Brain microvascular endothelial cell (primary cell): ENCODE measurements at places on chromosomes 11 and 22.
A peak's percentile ranks its signal among the peaks of the same experiment; 100 is the strongest.

DNA sequence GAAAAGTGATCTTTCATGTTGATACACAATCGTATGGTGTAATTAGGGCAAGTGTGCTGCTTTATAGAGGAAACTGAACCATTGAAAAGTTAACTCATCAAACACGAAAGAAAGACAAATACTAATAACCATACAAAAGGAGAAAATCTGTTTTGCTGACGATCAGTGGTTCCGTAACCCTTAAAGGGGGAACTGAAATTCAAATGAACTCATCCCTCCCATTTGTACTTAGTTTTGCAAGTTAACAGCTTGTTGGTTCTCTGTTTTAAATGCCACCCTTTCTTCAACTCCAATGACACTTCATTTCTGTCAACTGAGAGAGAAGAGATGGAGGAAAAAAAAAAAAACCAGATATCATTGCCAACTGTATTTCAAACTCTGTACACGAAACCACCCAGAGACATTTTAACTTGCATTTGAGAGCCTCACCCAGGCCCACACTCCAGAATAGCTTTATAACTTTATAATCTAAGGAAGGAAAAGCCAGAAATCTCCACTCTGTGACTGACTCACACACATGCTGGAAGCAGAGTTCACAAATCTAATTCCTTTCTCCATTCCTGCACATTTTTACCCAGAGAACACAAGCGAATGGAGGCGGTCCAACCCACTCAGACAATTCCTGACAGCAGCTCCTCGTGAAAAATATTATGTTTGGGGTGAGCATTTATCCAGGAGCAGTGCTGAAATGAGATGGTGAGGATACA, 17.4 kb upstream of the CSNK2A3 start:
- DNase-seq = no peak

DNA sequence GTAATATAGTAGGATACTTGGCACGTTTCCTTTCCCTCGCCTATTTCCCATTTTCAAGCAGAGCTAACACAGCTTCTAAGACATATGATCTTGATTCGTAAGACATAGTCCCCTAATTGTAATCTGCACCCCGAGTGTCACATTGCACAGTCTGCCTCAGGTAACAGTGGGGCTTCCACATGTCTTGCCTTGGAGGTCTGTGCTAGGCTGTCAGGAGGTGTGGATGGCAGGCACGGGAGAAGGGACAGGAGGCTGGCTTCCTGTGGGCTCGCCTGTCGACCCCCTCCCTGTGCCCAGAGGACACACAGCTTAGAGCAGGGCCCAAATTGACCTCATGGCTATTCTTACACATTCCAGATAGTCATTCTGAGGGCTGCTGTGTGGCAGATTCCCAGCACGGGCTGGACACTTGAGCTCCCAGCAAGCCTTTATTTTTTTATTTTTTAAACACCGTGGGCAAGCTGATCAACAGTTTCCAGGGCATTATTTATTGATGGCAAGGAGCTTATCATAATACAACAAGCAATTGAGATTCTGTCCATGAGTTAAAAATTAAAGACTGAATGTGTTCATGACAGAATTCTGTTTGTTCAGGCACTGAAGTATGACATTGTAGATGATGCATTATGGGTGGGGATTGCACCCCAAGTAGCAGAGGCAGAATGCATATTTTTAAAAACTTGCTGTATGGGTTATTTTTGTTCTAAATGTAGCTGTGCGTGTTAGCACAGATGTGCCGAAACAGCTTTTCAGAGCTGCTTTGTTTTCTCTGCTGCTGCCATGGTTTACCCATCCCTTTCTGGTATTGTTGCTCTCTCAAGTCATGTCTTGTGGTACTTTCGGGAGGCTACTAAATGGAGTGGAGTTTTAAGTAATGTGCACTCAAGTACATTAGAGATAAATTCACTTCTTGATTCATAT, 113.0 kb downstream of the ATXN10 start:
- DNase-seq = no peak

GRCh38 chr22:38289583-38290082, 16.8 kb upstream of the TMEM184B start:
- DNase-seq = no peak

GRCh38 chr11:117796872-117797529, at the start of gene DSCAML1:
TSS of gene DSCAML1 (minus strand) at chr11:117797216. CDS start at chr11:117797079, 137 bp downstream.
- DNase-seq = no peak

GRCh38 chr11:43359422-43359818, 700 bp downstream of the TTC17 start:
- peak; percentile 17 for DNase-seq

DNA sequence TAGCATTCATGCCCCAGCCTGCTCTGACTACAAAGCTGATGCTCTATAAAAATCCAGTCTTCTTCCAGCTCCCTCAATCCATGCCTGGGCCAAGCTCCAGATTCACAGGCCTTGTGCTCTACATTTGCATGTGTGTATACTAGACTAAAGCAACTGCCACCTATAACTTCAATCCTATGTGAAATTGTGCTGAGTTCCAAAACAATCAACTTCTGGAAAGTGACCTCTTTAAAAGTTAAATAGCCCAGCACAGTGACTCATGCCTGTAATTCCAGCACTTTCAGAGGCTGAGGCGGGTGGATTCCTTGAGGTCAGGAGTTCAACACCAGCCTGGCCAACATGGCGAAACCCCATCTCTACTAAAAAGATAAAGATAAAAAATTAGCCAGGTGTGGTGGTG, 114.3 kb upstream of the ZC3H12C start:
- no peak for DNase-seq

GRCh38 chr22:32318361-32318760, 39.3 kb upstream of the RFPL3 start:
- no peak for DNase-seq

GRCh38 chr11:31474083-31474482, 35.3 kb downstream of the IMMP1L start:
- no peak for DNase-seq

DNA sequence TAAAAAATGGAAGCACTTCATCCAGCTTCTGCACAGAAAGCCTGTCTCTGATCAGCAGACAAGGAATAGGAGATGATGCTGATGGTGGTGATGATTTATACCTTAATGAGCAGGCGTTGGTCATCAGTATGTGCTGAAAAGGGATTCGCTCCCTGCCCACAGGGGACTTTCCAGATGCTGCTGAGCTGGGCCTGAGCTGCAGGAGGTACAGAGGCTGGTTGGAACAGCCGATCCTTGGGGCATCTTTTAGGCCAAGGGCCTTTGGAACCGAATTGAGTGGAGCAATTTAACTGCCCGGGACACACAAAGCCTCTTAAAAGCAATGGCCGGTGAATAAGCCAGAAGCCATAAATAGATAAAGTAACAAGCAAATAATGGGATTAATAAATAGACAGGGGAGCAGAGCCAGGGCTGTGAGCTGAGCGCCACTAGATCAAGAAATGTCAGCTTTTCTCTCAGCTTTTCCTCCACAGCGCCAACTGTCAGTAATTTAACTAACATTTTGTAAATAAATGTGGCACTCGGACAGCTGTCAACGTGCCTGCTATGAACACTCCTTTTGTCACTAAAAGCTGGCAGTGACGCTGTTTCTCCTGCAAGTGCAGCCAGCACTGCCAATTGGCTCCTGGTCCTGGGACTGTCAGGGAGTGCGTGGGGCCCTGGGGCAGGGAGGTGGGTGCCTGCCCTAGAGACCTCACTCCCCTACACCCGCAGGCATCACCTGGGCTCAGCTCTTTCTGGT, 562.3 kb downstream of the NTM start:
- DNase-seq = no peak

GRCh38 chr22:35138521-35138920, 72.6 kb downstream of the ISX start:
- DNase-seq = no peak

GRCh38 chr22:47055921-47056320, 293.5 kb downstream of the TBC1D22A start:
- DNase-seq = no peak

DNA sequence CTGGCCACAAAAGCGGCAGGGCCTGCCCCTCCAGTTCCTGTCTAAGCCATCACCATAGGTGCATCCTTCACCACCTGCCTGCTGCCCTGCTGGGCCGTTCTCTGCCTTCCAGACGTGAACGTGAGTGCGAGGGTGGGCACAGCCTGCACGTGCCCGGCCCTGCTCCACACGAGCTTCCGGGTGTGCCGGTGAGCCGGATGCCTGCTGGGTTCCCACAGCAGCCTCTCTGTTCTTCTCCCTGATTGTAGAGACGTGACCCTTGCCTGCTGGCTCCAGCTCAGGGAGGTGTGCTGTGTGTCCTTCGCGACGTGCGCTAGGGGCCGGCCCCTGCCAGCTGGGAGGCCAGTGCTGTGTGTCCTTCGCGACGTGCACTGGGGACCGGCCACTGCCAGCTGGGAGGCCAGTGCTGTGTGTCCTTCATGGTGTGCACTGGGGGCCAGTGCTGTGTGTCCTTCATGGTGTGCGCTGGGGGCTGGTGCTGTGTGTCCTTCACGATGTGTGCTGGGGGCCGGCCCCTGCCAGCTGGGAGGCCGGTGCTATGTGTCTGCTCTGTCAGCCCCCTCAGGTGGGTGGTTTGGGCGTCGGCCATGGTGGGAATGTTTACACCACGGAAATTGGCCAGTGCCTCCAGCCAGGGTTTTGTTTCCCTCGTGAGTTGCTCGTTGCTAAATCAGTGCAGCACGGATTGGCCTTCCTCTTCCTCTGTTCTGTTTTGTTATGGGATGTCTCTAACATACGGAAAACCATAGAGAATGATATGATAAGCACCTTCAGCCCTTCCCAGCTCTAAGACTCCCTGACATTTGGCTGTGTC, 35.4 kb upstream of the BRSK2 start:
- DNase-seq = no peak

DNA sequence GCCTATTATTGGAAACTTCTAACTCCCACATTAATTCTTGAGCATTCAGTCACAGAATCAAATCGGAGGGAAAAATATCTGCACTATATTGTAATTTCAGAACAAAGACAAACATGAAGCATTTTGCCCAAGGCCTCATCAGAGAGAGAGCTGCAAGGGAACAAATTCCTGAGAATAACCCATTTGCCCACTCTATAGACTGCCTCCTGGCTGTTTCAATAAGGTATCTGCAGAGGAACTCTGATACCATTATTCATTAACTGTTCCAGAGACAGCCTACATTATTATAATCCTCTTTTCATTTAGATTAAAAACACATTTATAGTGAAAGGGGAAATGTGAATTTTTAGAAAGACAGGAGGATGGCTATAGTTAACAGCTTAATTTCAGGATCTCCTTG, 663.9 kb downstream of the DLG2 start:
- peak; percentile 17 for DNase-seq

GRCh38 chr22:48761546-48761945, 1066.1 kb downstream of the BRD1 start:
- no peak for DNase-seq

GRCh38 chr11:113533425-113533698, 58.2 kb upstream of the DRD2 start:
- no peak for DNase-seq

- no peak for DNase-seq
Observed at GRCh38 chr11:104433751-104434150, 269.8 kb upstream of the PDGFD start.

GRCh38 chr11:7486781-7487140, 1.5 kb downstream of the OLFML1 start:
- DNase-seq = no peak

DNA sequence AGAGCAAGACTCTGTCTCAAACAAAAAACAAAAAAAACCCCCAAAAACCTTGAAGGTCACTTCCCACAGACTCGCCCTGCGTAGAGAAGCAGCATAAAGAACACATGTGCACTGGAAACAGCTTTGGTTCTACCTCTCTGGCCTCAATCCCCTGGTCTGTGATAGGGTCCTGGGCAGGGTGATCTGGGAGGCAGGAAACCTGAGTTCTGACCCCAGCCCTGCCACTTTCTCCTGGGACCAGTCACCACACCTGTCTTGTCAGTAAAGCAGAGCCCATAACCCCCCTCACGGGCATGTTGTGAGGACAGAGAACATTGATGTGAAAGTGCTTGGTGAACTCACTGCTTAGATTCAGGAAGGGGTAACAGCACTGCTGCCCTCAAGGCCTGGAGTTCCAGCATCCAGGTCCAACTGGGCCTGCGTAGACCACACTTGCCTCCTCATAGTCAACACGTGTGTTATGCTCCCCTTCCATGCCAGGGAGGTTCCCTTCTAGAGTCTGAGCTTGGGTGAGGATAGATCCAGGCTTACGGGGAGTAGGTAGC, 11.4 kb downstream of the UCP2 start:
- no peak for DNase-seq

DNA sequence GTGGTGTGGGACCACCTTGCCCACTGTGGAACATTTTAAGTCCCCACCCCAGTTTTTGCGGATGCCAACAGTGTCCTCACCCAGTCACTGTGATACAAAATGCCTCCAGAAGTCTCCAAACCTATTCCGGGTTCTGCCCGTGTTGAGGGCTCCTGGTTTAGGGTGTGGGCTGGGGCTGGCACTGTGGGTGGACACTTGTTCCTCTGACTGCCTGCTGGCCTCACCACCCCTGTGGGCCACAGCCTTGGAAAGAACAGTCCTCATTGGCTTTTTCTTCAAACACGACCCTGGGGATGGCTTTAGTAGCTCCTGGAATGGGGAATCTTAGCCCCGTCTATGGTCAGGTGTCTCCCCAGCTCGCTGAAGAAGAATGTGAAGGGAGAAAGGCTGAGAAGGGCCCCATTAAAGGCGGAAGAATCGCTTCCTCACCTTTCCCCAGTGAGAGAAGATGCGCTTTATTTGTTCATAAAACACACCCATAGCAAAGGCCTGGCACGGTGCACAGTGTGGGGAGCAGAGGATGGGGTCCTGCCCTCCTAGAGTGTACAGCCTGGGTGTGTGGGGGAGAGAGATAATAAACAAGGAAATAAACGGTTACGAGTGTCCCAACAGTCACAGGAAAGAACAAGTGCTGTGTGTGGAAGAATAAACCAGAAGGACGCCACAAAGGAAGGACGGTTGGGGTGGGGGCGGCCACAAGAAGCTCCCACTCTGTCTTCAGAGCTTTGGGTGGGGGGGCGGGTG, 91.6 kb upstream of the SLC22A12 start:
- DNase-seq = no peak

GRCh38 chr11:134945993-134946392, 534.0 kb upstream of the B3GAT1 start:
- no peak for DNase-seq

GRCh38 chr11:28139841-28140415, 31.7 kb downstream of the METTL15 start:
- DNase-seq = no peak

DNA sequence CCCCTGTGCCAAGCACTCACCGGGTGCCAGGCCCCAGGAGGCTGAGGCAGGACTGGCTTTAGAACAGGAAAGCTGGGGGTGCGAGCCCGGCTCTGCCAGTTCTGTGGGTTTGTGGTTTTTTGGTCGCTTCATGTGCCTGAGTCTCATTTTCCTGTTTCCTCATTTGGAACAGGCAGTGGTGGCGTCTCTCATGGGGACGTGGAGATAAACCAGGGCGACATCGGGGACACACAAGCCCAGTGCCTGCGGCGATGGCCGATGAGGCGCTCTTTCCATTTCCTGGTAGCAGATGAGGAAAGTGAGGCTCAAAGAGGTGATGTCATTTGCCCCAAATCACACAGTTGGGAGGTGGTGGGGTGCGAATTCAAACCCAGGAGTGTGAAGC, 20.8 kb upstream of the CHKA start:
- no peak for DNase-seq

GRCh38 chr11:459511-460220, 9.6 kb downstream of the PTDSS2 start:
- DNase-seq = no peak

- DNase-seq = no peak
Observed at GRCh38 chr22:21612858-21613257, 17.0 kb downstream of the YDJC start.
